ENCODE measurements at places on chromosomes 3 and 15.
A peak's percentile ranks its signal among the peaks of the same experiment; 100 is the strongest.

DNA sequence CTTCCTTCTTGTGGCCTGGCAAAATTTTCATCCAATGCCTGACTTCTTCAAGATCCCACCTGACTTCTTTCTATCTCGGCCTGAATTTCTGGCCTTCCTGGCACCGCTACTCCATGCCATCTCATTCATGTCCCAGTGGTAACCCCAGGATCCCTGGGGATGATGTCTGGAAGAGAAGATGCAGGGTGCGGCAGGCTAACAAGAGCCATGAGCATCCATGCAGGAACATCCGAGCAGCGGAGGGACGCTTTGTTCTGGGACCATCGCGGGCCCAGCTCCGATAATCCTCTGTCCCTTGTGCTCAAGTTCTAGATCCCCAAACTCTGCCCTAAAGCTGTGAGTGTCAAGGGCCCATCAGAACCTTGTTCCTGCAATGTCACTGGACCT lies 10.9 kb downstream of the MYL3 start:
- no peaks in the 10 kb centered on the region for H3K27me3 ChIP-seq
- peaks cover 23% of the 10 kb centered on the region for H3K4me1 ChIP-seq
- no peak overlapping the region for H3K27ac ChIP-seq
- peak; percentile 6 for DNase-seq

DNA sequence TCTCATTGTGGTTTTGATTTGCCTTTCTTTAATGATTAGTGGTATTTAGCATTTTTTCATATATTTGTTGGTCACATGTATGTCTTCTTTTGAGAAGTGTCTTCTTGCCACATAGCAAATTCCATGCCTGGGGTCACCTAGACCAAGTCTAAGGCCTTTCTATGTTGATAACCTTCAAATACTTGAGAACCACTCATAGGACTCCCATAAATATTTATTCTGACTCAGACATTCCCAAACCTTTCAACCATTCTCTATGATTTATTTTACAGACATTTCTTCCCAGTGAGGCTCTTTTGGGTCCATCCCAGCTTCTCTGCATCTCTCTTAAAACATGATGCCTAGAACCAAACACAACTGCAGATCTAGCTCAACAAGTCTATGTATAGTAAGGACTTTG lies 69.2 kb downstream of the ATP8B4 start:
- peaks cover 17% of the 10 kb centered on the region for H3K4me1 ChIP-seq
- DNase-seq = no peak
- no peak overlapping the region for H3K27ac ChIP-seq

DNA sequence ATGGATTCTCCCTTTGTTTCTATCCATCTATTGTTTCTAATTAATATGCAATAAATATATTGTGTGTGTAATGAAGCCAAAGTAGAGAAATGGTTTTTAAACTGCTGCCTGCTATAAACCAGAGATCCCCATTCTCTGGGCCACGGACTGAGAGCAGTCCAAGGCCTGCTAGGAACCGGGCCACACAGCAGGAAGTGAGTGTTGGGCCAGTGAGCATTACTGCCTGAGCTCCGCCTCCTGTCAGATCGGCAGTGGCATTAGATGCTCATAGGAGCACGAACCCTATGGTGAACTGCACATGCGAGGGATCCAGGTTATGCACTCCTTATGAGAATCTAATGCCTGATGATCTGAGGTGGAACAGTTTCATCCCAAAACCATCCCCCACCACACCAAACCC lies 85.2 kb upstream of the POMGNT2 start:
- no peaks in the 10 kb centered on the region for H3K27me3 ChIP-seq
- no peak for DNase-seq
- no peak overlapping the region for H3K27ac ChIP-seq
- no peak overlapping the region for H3K4me3 ChIP-seq

GRCh38 chr15:61951949-61952348 lies 108.3 kb downstream of the VPS13C start:
- H3K27me3 ChIP-seq = no peaks in the 10 kb centered on the region
- no peaks in the 10 kb centered on the region for H3K4me1 ChIP-seq
- H3K36me3 ChIP-seq = no peaks in the 10 kb centered on the region
- no peak overlapping the region for H3K27ac ChIP-seq
- no peak for DNase-seq
- H3K4me3 ChIP-seq = no peak overlapping the region

DNA sequence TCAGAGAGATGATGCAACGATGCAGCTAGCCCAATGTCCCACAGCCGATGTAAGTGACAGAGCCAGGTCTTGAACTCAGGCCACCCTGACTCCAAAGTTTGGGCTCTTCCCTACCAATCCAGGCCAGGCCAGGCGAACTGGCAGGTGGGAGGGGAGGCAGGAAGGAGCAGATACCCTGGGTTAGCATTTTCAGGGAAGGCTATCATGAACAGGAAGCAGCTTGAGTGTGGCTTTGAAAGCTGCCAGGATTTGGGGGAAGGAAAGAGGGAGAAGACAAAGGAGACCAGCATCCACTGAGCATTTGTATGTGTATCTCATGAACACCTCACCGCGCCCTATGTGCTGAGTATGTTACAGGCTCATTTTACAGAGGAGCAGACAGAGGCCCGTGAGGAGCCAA lies 38.8 kb downstream of the LMCD1 start:
- peaks cover 95% of the 10 kb centered on the region for H3K36me3 ChIP-seq
- no peak for DNase-seq
- H3K4me1 ChIP-seq = peaks cover 34% of the 10 kb centered on the region

GRCh38 chr3:37520907-37521341 lies 340.8 kb upstream of the CTDSPL start:
- DNase-seq = no peak
- peak overlapping the region; percentile 30 for H3K27ac ChIP-seq
- no peaks in the 10 kb centered on the region for H3K27me3 ChIP-seq
- no peaks in the 10 kb centered on the region for H3K4me1 ChIP-seq
- H3K4me3 ChIP-seq = no peak overlapping the region

DNA sequence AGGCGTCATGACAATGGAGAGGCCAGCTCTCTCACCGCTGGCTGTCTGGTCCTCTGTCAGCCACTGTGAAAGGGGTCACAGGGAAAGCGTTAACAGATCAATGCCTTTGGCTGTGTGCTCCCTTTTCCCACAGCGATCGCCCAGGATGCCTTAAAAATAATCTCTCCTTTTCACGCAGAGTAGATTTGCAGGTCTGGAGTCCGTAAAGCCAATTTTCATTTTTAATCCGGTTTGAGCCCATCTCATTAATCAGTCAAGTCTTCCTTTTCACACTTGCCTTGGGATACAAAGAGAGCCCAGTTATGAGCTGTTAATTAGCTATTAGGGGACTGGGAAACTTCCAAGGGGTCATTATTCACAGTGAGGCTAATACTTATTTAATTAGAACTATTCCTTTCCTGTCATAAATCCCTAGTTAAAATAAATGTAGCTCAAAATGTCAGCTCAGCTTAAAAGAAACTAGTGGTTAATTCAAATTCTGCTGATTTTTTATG lies 104.3 kb upstream of the RASGRP1 start:
- no peak for DNase-seq
- H3K36me3 ChIP-seq = no peaks in the 10 kb centered on the region
- no peaks in the 10 kb centered on the region for H3K27me3 ChIP-seq
- no peak overlapping the region for H3K4me3 ChIP-seq

DNA sequence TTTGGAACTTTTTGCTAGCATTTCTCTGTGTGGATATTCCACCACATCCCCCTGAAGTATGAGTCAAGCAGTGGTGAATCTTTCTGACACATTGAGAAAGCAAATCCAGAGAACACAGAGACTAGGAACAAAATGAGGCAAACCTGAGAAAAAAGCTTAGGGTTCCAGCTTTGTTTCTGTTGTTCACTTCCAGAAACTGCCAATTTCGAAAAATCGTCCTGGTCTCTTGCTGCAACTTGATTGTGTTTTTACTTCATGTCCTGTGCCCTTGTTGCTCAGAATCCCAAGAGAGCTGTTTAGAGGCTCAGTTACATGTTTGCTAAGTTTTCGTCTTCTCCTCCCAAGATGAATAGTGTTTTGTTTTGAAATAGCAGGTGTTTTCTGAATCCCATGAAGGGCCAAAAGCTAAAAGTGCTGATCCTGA lies 13.7 kb downstream of the MAP2K1 start:
- peaks cover 58% of the 10 kb centered on the region for H3K4me1 ChIP-seq
- H3K4me3 ChIP-seq = no peak overlapping the region
- H3K27ac ChIP-seq = no peak overlapping the region
- no peak for DNase-seq
- H3K36me3 ChIP-seq = peaks cover 7% of the 10 kb centered on the region
- H3K27me3 ChIP-seq = no peaks in the 10 kb centered on the region

DNA sequence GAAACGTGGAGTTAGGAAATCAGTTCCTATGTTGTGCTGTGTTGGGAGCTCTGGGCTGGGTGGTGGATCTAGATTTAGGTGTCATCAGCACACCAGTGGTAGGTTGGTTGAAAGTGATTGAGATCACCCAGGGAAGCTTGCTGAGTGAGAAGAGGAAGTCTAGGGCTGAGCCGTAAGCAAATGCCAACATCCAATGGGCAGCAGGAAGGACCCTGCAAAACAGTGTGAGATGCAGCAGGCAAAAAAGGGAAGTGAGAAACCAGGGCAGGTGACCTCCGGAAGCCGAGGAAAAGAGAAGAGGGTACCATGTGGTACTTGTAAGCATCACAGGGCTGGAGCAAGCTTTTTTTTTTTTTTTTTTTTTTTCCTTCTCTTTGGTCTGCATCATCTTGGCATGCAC lies 15.9 kb upstream of the COPG1 start:
- DNase-seq = peak; percentile 45
- no peak overlapping the region for H3K4me3 ChIP-seq
- peaks cover 3% of the 10 kb centered on the region for H3K4me1 ChIP-seq
- H3K36me3 ChIP-seq = no peaks in the 10 kb centered on the region

- H3K27me3 ChIP-seq = no peaks in the 10 kb centered on the region
- no peaks in the 10 kb centered on the region for H3K36me3 ChIP-seq
- peaks cover 5% of the 10 kb centered on the region for H3K4me1 ChIP-seq
- H3K27ac ChIP-seq = no peak overlapping the region
- peak overlapping the region; percentile 66 for H3K4me3 ChIP-seq
- no peak for DNase-seq
Observed at GRCh38 chr3:142596726-142597088, 514 bp downstream of the PLS1 start.
